ENCODE measurements at places on chromosomes 3 and 15.

DNA sequence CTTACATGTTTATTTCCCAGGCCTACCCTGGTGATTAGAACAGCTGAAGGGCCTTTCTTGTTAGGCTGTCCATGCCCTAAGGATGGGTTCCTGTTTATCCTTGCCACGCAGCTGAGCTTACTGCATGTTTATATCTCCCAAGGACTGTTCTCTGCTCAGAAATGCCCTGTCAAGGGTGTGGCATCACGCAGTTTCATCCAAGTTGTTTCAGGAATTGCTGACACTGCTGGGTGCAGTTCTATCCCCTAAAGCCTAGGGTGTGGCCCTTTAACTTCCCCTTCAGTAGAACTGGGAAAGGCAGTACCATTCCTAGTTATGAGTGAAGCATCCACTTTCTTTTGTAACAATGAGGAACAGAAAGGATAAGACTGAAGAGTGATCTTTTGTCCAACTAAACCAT, 5.0 kb downstream of the ELL3 start:
- no peak for DNase-seq

GRCh38 chr3:106619-107018, 89.9 kb upstream of the CHL1 start:
- DNase-seq = no peak

DNA sequence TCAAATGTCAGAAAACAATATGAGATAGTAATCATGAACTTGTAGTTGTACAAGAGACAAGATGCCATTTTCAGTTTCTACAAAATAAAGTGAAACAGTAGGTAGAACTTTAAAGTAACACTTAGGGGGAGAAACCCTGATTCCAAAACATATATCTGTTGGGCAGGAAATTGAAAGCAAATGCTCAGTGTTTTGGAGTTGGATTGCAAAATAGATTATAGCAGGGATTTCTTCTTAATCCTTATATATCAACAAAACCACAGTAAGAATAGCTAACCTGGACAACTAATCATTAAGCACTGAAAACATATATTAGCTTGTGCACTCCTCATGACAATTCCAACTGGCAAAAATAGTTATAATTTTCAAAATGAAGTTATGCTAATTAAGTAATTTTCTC, 46.9 kb downstream of the COMMD2 start:
- no peak for DNase-seq

GRCh38 chr3:188442430-188442829, 288.5 kb downstream of the LPP start:
- no peak for DNase-seq

DNA sequence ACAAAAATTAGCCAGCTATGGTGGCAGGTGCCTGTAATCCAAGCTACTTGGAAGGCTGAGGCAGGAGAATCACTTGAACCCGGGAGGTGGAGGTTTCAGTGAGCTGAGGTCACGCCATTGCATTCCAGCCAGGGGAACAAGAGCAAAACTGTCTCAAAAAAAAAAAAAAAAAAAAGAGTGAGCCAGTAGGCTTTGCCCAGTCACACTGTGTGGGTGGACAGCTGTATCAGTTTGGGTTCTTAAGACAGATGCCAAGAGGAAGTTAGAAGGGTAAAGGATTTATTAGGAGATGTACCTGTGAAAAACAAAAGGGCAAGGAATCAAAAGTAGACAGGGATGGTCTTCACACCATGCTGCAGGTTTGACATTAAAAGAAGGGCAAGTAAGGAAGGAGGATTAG, 86.1 kb upstream of the CGNL1 start:
- no peak for DNase-seq

DNA sequence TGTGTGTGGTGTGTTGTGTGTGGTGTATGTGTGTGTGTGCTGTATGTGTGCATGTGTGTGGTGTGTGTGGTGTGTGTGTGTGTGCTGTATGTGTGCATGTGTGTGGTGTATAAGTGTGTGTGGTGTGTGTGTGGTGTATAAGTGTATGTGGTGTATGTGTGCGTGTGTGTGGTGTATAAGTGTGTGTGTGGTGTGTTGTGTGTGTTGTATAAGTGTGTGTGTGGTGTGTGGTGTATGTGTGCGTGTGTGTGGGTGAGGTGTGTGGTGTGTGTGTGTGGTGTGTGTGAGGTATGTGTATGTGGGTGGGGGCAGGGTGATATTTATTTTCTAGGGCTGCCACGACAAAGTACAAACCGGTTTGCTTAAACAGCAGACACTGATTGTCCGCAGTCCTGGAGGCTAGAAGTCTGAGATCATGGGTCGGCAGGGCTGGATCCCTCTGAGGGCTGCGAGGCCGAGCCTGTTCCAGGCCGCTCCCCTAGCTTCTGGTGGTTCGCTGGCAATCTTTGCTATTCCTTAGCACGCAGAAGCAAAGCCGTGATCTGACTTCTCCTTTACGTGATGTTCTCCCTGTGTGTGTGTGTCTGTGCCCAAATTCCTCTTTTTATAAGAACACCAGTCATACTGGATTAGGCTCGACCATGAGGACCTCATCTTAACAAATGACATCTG, 160.2 kb downstream of the XXYLT1 start:
- DNase-seq = no peak

DNA sequence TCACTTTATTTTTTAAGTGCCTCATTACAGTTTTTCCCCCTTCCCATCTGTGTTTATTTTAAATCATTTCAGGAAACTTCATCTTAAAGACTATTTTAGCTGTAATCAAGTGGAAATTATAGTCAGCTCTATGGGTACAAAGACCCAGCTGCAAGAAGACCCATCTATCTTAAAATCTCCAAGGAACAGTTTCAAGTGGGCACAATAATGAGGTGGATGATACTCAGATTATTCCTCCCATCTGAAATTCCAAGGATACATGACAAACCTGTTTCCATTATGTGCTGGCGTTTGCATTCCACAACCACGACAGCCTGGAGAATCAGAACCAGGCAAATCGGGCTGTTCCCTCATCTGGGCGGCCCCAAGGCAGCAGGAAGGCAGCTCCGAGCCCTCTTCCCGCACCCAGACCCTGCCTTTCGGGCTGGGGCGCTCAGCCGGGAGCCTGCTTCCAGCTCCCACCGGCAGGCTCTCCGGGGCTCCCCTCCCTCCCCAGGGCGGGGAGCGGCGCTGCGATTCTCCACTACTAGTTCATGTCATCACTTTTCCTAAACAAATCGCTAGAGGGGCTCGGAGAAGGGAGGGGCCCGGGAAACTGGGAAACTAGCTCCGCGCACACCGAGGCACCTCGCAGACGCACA, at the start of gene MGLL:
TSS of gene MGLL (minus strand) at position 475 of the 641 bp plus-strand sequence. CDS start at position 278, 197 bp downstream.
- DNase-seq = peak; percentile 55

GRCh38 chr3:132341746-132342145, 24.5 kb downstream of the ACP3 start:
- no peak for DNase-seq

DNA sequence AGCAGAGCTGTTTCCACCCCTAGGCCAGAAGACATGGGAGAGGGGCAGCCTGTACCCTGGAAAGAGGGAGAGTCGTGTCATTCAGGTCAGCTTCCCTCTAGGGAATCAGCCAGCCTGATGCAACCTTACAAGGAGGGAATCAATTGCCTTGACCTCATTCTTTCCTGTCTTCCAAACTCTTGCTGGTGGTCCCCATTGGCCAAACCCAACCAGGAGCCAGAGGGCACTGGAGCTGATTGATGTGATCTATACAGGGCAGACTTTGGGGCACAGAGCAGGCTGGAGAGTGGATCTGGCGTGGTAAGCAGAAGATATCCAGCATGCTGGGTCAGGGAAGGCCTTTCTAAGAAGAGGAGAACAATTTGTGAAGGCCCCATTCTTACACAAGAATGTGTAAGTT, 19.1 kb upstream of the MAGEF1 start:
- no peak for DNase-seq

DNA sequence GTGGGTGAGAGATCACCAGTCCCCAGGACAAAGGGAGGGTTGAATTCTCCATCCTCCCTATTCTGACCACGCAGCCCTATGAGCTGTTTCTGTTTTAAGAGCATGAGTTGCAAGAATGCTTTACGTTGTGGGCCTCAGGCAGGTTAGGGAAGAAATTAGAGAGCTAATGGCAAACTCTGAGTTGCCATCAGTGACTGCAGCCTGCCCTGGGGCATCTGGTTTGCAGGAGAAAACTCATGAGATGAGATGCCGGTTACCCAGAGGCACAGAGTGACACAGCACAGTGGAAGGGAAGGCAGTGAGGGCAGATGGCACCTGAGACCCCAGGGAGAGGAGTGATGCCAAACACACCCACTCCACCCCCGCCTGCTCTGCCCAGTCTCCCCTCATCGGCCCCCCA, 265.3 kb downstream of the CD47 start:
- DNase-seq = no peak

DNA sequence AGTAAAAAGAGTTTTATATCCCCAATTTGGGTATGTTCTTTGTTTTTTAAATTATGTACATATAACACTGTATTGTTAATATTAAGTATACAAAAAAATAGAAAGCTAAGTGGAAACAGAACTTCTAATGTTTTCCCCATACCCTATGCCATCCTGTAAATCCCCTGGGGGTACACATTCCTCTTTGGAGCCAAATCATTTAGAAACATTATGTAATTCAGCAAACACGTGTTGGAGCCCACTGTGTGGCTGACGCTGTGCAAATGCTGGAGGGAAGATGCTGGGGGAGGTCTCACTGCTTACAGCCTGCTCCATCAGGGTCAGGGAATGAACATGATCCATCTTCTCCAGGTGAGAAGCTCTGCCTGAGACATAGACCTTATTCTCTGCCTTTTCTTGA, 52.8 kb downstream of the CRTC3 start:
- DNase-seq = no peak

GRCh38 chr3:69687641-69688040, 51.6 kb upstream of the MITF start:
- DNase-seq = no peak

DNA sequence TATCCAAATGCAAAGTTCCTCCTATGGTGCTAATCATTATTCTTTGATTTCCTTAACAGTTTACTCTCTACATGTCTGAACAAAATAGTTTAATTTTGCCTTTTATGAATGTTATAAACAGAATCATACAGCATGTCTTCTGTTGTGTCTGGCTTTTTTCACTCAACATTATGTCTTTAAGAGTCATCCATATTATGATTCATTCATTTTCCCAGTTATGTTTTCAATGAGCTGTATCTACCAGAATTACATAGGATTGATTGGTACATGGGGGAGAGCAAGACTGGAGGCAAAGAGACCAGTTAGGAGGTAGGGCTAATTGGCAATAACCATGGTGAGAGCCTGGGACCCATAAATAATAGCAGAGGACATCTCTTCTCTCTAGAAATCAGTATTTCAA, 16.6 kb upstream of the RAP2B start:
- DNase-seq = no peak

DNA sequence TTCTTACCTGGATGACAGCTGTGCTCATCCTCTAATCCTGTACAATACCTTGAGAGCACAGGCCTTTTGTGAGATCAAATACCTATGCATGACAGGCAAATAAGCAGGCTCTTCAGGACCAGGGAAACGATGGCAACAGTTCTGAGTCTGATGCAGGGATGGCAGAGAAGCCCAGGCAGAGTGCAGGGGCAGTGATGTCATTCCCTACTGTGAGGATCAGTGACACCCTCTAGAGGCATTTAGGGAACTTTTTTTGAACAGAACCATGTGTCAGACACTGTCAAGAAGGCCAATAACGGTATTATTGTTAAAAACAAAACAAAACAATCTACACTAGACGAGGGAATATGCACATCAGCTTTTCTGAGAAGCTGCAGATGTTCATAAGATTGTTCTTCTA, 314.8 kb upstream of the CTDSPL start:
- no peak for DNase-seq

DNA sequence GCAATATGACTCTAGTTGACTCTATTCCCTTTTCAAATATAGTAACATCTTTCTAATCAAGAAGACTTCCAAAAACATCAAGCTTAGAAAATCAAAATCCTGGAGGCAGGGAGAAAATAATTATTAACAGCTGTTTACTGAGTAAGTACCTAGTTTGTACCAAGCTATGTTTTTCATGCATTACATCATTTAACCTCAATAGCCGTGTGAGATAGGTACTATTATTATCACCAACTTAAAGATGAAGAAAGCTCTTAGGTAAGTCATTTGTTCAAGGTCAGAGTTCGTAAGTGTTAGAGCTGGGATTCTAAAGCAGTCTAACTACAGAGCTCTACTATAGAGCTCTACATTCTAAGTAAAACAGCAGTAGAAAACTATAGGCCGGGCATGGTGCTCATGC, 41.6 kb downstream of the GSK3B start:
- no peak for DNase-seq

- no peak for DNase-seq
Observed at GRCh38 chr3:46143951-46144473, 64.1 kb downstream of the CCR1 start.

GRCh38 chr15:40111888-40112287, 3.2 kb upstream of the BMF start:
- no peak for DNase-seq

- DNase-seq = no peak
Observed at GRCh38 chr3:14130230-14130629, 5.4 kb downstream of the TMEM43 start.

- no peak for DNase-seq
Observed at GRCh38 chr15:60442763-60443162, 36.2 kb downstream of the ICE2 start.

DNA sequence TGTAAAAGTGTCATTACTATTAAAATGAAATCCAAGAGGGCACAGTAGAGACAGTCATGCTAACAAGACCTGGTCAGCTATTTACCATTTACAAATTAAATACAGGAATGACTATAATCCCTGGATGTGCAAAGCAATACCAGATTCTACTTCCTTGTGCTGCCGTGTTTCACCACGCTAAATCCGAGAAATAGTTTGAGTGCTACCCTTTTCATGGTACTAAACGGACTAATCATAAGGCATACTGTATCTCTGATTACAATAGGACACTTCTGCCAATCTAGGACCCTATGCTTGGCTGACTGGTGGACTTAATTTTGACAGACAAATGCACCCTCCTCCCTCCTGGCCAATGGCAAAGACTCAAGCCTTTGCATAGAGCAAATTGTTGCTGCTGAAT, 63.0 kb upstream of the NR2F2 start:
- no peak for DNase-seq

DNA sequence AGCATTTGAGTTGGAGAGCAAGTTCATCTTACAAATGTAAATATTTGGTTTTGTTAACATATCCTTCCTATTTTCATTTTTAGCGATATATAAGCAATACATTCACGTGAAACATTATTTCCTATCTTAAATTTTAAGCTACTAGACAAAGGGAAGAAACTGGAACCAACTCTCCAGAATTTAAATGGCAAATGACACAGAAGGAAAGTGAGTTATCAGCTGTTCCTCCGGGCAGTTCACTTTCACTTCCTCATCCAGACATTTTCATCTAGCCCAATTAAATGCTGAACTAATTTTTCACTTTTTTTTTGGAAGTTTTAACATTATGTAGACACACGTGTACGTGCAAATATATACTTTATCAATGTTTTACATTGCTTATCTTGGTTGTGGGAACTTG, 58.7 kb downstream of the MORC1 start:
- DNase-seq = no peak

DNA sequence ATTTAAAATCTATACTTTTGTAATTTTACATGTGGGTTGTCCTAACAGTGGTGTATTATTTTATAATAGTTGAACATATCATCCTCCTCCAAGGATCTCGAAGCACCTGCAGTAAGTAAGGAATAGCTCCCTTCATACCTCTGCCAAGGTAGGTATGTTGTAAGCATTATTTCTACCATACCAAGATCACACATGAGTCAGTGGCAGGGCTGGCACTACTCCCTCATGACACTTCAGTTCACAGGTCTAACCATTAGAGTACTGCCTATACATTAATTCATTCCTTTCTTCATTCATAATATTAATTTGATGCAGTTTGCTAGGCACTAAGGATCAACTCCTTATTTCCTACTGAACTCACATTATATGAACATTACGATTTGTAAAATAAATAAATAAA, 11.9 kb upstream of the LEKR1 start:
- no peak for DNase-seq

- no peak for DNase-seq
Observed at GRCh38 chr3:36600404-36600803, 163.9 kb downstream of the DCLK3 start.
